ENCODE measurements at places on chromosomes 7 and 10.

- no peak for DNase-seq
These were observed 37.3 kb downstream of the SND1 start for GRCh38 chr7:127689194-127689772.

DNA sequence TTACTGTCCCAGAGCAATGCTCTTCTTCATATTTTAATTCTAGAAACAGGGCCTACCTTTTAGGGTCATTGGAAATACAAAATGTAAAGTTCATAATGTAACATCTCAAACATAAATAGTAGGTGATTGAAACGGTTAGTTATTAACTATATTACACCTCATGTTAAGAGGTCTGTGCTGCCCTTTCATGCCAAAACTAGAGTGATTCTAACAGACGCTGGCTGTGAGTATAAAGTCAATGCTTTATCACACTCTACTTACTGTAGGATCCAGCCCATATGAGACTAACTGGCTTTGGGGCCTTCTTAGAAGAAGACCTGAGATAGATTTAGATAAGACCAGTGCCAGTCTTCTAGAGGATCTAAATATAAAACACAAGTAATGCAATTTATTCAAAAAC is 966.1 kb upstream of the SORCS1 start:
- no peak for DNase-seq

DNA sequence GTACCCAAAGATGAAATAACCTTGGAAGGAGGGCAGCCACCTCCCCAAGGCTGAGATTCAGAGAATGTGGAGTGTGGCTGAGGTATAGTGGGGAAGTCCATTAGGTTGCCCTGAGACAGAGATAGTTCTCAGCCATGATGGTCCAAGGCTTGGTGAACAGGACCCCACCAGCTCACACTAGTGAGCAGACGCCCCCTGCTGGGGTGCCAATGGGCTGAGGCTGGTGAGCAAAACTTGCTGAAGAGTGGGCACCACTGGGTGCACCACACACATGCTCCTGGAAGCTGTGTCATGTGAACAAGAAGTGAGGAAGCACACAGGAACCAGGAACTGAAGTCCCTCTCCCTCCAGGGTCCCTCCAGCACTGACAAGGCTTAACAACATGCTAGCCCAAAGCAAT is 8.9 kb downstream of the FBXL13 start:
- peak; percentile 86 for DNase-seq

GRCh38 chr10:1420661-1421362 is 316.5 kb downstream of the ADARB2 start:
- DNase-seq: peak; percentile 65

DNA sequence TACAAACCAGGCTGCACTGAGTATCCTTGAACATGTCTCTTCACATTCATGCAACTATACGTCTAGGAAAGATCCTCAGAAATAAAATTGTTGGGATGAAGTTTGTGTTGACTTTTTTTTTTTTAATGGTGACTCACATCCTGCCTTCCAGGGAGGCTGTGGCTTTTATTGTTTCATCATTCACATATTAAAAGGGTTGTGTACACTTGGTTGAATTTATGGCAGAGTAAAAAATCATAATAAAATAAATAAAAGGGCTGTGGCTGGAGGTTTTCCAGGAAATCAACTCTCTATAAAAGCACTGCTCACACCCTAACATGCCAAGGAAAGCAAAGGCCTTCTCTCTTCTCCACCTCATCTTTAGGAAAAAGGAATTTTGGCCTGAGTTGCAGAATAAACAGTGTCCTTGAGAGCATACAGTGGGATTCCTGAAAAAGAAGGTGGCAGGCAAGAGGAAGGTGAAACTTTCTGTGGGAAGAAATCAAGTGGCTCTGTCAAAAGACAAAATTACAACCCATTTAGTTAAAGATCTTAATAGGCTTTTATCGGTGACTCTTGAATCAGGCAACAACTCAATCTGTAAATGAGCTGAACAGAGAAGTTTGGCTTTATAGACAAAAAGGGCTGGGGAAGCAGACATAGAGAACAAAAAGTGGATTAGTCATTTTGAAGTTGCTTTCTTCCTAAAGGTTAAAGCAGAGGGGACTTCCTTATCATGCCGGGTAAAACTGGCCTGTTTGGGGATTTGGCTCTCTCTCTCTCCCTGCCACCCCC is 41.6 kb upstream of the FHIP2A start:
- no peak for DNase-seq

Measured in BE2C (cell line).